Tracheal epithelial cell (primary cell): ENCODE measurements at places on chromosomes 7 and 10. TPM values are rescaled to one million over a fixed set of nuclear protein-coding genes. Genes with fewer than 3 reads are reported as not detected.

NSUN6 gene
- 8.3 and 10.1 TPM in 2 replicates for total RNA-seq

GIMAP1 gene
- under 0.01 TPM in 1 of 2 replicates, not detected in the other for total RNA-seq

FFAR4 gene
- total RNA-seq, result not detected in 2 replicates

MYOF gene
- 167 and 198 TPM in 2 replicates for total RNA-seq

MTG1 gene
- total RNA-seq, result 17.9 and 25.8 TPM in 2 replicates

SFRP4 gene
- under 0.01 TPM in 1 of 2 replicates, not detected in the other for total RNA-seq
